ENCODE measurements at places on chromosomes 4 and X.

- DNase-seq: no peak
Measured at GRCh38 chrX:40175511-40176350, 78.0 kb upstream of the BCOR start.

DNA sequence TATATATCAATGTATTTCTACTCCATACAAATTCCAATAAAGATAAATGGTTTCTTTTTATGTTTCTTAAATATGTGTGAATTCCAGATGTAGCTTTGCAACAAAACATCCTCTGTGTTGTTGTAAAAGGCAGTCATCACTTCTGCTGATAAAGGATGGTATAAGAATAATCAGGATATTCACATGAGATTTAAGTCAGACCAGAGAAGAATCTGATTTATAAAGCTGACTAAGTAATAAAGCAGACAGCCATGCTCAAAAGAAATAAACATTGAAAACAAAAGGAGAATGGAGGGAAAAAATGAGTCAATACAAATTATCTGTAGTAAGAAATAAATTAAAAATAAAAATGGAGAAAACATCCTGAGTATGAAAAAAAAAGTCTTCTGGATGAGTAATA is 27.0 kb upstream of the SLC7A11 start:
- DNase-seq: no peak

DNA sequence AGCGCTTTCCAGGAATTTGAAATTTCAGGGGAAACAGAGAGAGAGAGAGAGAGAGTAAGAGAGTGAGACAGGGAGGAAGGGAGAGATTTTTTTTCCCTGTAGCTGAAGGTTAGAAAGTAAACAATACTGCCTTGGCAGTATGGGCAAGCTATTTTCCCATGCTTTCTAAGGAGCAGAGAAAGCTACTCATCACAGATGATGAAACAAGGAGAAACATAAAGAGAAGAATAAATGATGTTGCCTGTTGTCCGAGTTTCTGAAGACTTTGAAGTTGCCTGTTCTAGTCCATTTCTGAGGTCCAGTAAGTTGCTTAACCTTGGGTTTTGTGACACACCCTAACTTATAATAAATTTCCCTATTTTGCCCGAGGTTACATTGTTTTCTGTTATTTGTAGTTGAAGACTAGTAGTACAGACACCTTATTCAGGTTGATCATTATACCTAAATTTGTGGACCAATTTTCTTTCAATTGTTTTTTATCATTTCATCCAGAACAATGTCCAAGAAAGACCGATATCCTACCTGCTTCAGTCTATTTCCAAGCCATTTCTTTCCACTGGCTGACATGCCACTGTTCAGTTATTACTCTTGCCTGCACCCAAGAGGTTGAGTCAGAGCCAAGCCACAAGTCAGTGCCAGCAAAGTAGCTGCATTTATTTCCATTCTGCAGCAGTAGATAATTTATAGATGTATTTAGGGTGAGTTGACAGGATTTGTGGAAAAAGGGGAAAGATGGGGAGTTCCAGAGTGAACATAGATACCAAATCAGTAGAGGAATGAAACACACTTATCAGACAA is 49.7 kb upstream of the SLC16A2 start:
- no peak for DNase-seq

- no peak for DNase-seq
Measured at GRCh38 chr4:81565142-81565870, 93.6 kb upstream of the RASGEF1B start.

DNA sequence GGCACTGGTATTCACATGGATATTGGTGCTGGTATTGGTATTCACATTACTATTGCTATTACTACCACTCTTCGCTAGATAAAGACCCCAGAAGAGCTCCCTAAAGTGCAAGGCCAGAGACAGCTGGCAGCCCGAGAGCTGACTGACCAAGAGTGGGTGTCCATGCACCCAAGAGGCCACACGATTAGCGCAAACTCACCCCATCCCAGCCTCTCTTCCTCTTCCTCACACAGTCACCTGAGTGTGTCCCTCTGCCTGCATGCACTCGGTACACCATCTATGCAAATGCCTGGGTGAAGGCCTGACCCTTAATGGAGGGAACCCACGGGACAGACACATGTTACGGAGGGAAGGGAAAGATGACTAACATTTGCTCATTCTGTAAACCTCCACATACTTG is 86.7 kb downstream of the HAUS3 start:
- DNase-seq: no peak

GRCh38 chr4:27930976-27931375 is 1070.3 kb downstream of the STIM2 start:
- DNase-seq: no peak

DNA sequence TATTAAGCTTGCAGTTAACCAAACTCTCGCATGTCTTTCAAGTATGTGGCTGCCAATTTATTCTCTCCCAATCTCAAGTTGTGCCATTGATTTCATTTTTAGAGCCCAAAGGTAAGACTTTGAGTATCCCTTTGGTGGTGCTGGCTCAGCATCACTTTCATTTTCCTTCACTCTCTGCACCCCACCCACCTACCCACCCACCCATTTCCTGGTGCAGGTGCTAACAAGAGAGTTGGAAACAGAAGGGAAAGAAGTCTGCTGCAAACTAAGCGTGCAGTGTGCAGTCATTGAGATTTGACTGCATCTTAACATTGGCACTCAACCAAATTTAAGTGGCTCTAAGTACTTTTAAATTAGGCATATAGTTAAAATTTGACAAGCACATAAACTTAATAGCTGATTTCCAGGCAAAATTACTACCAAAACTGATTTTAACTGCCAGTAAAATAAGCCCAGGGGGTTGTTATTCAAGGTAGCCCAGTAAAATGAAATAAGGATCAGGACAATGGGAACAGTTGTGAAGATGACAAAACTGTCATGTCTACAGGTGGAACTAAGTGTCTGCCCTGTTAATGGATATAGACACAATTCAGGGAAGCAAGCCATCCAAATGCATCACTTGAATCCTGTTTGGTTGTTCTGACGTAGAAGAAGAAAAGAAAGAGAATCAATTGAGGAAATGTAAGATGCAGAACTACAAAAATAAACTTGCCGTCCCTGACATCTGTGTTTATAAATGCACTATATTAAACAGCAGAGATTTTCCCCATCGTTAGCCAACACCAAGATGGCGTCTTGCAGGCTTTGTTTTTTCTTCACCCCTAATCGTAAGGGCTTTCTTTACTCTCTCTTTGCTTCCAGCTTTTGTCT is 184.2 kb downstream of the KDR start:
- no peak for DNase-seq

- no peak for DNase-seq
Measured at GRCh38 chr4:21697583-21697982, 251.0 kb downstream of the KCNIP4 start.

GRCh38 chrX:119885554-119886428 is 9.9 kb upstream of the AKAP14 start:
- DNase-seq: no peak

- no peak for DNase-seq
Measured at GRCh38 chr4:119010909-119011606, 122.4 kb downstream of the SYNPO2 start.

- DNase-seq: no peak
Measured at GRCh38 chr4:107035819-107036583, at the start of gene DKK2. TSS of gene DKK2 (minus strand) at chr4:107036313. CDS start at chr4:107035591, 722 bp downstream.

GRCh38 chr4:84167093-84167492 is 332.0 kb downstream of the NKX6-1 start:
- no peak for DNase-seq

DNA sequence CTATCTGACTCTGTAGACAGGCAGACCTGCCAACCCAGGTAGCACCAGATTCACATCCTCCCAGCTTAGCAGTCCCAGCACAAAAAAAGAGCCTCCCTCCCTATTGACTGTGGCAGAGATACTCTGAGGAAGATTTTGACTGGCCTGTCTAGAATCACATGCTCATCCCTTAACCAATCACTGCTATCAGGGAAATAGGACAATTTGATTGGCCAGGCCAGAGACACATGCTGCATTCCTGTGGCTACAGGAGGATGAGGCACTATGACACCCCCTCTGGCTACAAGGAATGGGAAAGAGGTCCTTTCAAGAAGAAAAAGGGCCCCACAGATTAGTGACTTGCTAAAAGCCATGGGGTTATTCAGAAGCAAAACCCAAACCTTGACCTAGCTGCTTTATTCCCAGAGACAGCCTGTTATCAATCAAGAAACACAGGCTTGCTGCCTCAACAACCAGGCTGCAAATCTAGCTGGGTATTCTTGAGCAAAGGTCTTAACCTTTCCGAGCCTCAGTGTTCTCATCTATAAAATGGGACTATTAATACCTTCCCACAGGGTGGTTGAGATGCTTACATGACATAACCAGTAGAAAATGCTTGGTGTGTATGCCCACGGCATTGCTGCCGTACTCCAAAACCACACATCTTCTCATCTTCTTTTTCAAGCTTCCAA is 147.6 kb downstream of the BCOR start:
- DNase-seq: no peak

DNA sequence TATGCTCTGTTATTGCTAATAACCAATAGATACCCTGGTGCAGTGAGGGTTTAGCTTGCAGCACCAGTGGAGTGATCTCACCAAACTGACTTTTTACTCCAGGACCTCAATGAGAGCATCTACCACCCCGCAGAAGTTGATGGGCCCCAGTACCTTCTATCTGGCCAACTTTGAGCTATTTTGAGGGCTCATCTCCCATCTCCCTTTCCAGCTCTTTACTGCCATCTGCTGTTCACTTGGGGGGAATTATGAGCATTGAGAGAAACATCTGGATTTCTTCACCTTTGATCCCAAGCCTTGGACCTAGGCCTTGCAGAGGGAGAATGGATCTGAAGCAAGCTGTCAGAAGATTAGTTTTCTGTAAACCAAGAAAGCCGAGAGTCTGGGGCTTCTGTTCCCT is 143.6 kb downstream of the TMEM164 start:
- no peak for DNase-seq

GRCh38 chrX:153411255-153411987 is at the start of gene ZFP92:
TSS of gene ZFP92 (plus strand) at chrX:153411472. CDS start at chrX:153418323, 6,851 bp downstream.
- DNase-seq: no peak

- DNase-seq: no peak
Measured at GRCh38 chr4:119663160-119663788, 34.7 kb upstream of the PDE5A start.

- DNase-seq: no peak
Measured at GRCh38 chr4:146346276-146346675, 131.9 kb downstream of the REELD1 start.

GRCh38 chrX:73922856-73923455 is 360.0 kb downstream of the CHIC1 start:
- no peak for DNase-seq

DNA sequence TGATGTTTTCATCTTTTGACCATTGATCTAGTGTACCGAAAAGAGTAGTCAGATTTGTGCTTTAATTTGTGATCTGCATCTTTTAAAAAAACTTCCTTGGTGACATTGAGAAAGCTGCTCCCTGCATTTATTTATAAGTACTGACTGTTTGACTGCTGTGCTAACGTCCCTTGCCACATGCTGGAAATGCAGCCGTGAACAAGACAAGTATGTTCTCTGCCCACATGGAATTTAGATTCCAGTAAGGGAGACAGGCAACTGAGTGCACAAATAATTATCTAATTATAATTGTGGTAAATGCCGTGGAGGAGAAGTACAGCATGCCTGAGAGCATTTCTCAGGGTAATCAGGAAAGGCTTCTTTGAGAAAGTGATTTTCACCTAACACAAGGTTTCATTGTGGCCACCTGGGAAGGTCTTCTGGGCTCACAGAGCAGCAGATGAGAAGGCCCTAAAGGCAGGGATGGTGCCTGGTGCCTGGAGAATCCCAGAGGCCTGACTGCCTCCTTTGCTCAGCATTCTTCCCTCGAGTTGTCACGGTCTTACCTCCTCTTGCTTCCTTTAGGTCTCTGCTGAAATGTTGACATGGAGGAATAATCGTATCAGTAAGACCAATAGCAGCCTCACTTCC is 55.8 kb downstream of the PTTG2 start:
- DNase-seq: no peak

DNA sequence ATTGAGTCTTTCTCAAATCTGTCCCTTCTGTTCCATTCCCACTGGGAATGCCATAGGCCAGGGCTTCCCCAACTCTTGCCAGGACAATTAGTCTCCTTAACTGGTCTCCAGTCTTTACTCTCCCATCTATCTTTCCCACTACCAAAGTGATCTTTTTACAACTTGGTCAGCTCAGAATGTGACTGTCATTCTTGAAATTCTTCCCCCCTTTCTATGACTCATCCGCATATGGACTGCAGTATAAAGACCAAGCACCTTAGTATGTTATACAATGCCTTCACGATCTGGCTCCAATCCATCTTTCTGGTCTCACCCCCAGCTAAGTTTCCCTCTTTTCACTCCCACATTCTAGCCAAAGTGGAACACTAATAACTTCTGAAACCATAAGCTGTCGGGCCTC is 383.8 kb downstream of the OPHN1 start:
- DNase-seq: no peak

DNA sequence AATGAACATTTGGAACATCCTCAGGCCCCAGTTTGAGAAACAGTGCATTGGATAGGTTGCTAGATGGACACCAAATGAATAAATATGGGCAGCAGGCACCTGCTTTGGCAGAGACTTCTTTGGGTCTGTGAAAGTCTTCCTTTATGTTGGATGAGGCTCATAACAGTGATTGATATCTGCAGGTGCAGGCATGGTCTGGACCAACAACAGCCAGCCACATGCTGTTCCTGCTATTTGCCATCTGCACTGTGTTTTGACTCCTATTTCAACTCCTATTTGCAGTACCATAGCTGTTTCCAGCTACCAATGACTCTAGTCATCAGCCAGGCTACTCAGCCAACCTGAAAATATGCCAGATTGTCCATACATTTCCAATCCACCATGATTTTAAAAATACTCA is 60.9 kb downstream of the ANAPC4 start:
- DNase-seq: no peak
